Left cardiac atrium (tissue), 4 donors: ENCODE measurements at places on chromosomes 11 and 22.

DNA sequence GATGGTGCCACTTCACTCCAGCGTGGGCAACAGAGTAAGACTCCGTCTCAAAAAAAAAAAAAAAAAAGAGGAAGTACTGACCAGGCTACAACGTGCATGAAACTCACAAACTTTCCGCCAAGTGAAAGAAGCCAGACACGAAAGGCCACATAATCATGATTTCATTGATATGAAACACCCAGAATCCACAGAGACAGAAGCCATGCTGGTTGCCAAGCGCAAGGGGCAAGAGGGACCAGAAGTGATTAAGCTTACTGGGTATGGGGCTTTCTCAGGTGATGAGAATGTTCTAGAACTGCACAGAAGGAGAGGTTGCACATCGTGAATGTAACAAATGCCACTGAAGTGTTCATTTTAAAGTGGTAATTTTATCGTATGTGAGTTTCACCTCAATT is 60.9 kb downstream of the CELSR1 start:
- DNase-seq: no peak

- peak; percentile 87 for DNase-seq
Measured at GRCh38 chr11:64355078-64355940, 3.7 kb upstream of the RPS6KA4 start.

- peak; percentile 70 for DNase-seq
Measured at GRCh38 chr22:45271667-45272201, 13.0 kb upstream of the UPK3A start.

DNA sequence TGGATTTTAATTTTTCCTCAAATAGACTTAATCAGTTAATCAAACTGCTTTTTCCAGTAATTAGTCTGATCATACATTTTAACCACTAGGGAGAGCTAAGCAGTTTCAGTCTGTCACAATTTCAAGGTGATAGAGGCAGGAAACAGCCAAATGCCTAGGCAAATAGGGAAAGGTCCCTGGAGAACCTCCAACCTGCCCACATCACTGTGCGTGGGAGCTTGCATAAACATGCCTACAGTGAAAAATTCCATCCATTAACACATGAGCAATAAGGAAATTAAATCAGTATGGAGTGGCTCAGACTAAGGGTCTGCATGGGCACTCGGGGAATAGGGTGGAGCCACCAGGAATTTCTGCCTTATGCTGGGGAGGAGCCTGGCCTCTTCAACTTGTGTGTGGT is 74.6 kb downstream of the AASDHPPT start:
- no peak for DNase-seq

- no peak for DNase-seq
Measured at GRCh38 chr11:9208726-9209501, 56.2 kb downstream of the DENND5A start.

DNA sequence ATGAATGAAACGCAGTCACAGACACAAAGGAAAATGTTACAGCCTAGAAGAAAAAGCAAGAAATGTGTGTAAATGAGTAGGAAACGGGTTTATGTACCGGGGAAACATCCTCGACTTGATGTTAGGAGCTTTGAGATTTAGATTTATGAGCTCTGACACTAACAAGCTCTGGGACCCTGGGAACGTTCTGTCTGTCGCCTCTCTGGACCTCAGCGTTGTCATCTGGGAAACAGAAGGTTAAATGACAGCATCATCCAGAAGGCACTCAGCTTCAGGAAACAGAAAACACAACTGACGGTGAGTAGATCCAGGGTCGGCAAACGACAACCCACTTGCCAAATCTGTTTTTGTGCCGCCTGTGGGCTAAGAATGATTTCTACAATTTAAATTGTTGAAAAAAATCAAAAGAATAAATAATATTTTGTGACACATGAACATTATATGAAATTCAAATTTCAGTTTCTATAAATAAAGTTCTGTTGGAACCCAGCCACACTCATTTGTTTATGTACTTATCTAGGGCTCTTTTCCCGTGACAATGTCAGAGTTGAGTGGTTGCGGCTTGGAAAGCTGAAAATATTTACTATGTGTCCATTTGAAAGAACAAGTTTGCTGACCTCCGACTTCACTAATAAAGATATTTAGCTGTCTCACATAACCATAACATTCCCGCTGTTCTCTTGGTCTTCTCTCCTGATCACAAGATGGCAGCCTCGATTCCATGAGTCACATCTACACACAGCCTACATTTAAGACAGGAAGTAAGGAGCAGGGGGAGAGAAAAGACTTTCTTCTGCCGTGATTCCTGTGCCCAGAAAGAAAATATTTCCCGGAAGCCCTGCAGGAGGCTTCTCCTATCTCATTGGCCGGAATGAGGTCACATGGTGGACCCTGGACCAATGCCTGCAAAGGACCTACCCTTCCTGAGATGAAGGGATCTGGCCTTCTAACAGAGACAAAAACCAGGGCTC is 47.1 kb upstream of the SYT13 start:
- DNase-seq: peak; percentile 68

GRCh38 chr11:109071712-109072524 is 350.1 kb upstream of the C11orf87 start:
- DNase-seq: peak; percentile 57

- DNase-seq: no peak
Measured at GRCh38 chr11:98183034-98183433, 837.7 kb upstream of the CNTN5 start.

- DNase-seq: no peak
Measured at GRCh38 chr11:126949066-126949891, 51.3 kb downstream of the KIRREL3 start.

GRCh38 chr11:76863196-76863777 is 2.6 kb downstream of the ACER3 start:
- DNase-seq: no peak

GRCh38 chr22:20807315-20807752 is 33.4 kb downstream of the SERPIND1 start:
- DNase-seq: no peak

GRCh38 chr22:38890377-38890776 is 18.4 kb upstream of the CBX6 start:
- DNase-seq: no peak

DNA sequence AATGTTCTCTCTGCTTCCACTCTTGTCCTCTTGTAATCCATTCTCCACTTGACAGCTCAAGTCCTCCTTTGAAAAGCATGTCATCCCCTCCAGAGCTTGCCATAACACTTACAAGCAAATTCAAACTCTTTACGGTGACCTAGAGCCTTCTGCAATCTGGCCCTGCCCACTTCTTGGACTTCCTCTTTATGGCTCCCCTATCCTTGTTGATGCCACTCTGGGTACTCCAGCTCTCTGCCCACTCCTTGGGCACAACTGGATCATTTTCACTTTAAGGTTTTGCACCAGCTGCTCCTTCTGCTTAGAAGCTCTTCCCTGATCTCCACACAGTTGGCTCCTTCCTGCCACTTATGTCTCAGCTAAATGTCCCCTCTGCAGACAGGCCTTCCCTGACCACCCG is 217.9 kb downstream of the DSCAML1 start:
- DNase-seq: no peak

GRCh38 chr11:17418444-17419081 is 30.1 kb upstream of the KCNJ11 start:
- DNase-seq: no peak

DNA sequence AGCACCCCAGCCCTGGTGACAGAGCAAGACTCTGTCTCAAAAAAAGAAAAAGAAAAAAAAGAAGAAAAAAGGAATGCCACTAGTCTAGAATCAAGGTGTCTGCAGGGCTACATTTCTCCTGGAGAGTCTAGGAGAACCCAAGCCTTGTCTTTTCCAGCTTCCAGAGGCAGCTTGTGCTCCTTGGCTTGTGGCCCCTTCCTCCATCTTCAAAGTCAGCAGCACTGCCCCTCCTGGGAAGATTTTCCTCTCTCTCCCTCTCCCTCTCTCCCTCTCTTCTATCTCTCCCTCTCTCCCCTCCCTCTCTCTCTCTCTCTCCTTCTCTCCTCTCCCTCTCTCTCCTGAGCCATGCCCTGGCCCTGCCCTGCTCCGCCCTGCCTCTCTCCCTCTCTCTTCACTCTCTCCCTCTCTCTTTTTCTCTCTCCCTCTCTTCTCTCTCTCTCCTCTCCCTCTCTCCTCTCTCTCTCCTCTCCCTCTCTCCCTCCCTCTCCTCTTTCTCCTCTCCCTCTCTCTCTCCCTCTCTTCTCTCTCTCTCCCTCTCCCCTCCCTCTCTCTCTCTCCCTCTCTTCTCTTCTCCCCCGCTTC is 97.7 kb upstream of the FGF3 start:
- DNase-seq: no peak

DNA sequence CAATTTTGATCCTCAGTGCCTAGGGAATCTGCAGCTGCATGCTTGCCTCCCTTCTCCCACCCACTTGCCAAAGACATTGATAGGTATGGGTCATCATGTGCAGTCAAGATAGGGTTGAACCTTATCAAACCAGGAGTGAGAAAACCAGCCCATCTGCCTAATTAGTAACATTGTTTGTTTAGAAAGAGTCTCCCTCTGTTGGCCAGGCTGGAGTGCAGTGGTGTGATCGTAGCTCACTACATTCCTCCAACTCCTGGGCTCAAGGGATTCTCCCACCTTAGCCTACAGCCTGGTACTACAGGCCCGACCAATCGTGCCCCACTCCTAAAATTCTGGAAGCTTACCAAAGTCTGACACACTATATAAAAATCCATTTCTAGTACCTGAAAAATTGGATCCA is 4.6 kb downstream of the C11orf71 start:
- DNase-seq: no peak

DNA sequence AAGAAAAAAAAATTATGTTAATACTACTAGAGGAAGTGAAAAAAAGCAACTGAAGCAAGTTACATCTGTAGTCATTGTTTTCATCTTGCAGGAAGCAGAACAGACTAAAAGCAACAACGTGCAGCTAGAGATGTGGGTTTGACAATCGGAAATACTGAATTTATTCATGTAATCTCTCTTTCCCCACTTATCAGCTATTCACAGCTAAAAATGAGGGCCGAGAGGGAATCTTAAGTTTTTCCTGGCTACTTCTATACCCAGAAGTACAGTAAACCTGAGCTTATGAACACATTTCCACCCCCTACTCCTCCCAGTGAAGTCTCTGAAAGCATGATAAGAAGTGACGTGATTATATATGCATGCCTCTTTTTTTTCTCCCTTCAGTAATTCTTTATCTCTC is 116.5 kb downstream of the SPON1 start:
- no peak for DNase-seq
